CD8-positive, alpha-beta T cell (primary cell): ENCODE measurements at places on chromosomes 3 and 15.

DNA sequence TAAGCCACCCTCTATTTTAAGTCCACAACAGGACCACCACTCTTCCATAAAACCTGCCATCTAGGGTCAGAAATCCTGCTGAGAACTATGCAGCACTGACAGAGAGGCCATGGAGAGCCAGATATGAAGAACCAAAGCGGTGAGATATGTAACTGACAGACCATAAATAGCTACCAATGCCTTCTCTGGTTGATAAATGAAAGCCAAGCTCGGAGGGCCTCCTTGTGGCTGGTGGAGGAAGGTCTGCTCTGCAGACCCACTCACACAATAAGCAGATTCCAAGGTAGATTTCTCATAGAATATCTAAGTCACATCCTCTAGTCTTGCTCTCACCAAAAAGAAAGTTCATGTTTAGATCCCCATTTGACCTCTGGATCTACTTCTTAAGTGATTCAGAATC, 38.9 kb downstream of the RYK start:
- no peak for DNase-seq

GRCh38 chr3:178397202-178397601, 139.0 kb upstream of the KCNMB2 start:
- DNase-seq = no peak

DNA sequence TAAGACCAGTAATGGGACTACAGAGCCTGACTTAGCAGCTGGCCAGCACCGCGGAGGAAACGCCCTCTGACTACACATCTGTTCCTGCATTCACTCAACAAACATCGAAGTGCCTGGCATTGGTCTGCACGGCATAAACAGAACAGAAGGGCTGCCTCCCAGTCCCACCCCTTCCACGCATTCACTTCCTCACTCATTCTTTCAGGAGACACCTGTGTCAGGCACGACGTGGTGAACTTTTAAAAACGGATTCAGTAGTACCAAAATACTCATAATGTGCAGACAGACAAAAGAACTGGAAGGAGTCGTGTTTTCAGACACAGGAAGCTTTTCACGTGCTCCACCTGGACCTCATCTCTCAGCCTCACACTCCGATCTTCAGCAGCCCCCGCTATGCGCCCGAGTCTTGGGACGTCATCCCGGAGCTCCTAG, 123.3 kb downstream of the XXYLT1 start:
- no peak for DNase-seq

DNA sequence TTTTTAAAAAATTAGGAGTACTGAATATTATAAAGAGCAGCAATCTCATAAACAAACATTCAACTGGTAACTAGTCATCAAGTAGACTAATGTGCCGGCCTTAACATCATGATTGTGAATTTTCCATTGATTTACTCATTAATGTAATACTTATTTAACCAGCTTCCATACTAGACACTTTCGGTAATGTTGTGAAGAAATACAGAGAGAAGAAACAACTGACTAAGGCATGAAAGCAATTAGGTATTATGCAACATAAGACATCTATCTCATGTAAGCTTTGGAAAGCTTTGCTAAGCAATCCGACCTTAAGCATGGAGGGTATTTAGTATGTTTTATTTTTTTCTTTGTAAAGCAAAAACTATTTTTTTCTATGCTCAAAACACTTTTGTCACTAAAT, 108.0 kb downstream of the IL1RAP start:
- DNase-seq = no peak

DNA sequence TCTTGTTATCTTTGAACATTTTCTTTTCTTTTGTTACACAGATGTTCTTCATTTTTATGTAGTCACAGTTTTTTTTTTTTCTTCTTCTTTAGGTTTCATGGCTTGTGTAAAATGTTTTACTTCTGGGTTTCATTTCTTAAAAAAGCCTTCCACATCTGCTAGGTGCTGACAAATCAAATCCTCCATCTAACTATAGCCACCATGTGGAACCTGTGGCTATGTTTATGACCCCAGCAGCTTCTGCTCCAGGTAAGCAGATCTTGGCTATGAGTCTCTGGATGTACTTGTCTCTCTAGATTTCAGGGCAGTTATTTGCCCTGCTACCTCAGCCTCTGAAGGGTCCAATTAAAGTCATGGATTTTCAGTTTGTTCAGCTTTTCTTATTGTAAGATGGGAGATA, 44.5 kb downstream of the OXSM start:
- DNase-seq = no peak

DNA sequence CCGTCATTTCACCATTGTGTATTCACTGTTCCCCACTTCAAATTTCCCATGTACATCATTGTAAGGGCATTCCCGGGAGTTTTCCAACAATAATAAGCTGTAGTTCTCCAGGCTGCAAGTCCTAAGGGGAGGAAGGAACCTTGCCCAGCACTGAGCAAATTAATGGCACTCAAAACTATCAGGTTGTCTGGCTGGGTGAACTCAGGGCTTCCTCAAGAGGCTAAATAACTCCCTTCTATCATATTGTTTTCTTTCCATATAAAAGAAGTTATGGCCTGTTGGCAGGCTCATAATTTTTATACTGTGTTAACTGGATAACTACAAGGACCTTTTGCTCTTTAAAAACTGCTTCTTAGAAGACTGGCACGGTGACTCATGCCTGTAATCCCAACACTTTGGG, 71.4 kb downstream of the SEMA6D start:
- DNase-seq = no peak

DNA sequence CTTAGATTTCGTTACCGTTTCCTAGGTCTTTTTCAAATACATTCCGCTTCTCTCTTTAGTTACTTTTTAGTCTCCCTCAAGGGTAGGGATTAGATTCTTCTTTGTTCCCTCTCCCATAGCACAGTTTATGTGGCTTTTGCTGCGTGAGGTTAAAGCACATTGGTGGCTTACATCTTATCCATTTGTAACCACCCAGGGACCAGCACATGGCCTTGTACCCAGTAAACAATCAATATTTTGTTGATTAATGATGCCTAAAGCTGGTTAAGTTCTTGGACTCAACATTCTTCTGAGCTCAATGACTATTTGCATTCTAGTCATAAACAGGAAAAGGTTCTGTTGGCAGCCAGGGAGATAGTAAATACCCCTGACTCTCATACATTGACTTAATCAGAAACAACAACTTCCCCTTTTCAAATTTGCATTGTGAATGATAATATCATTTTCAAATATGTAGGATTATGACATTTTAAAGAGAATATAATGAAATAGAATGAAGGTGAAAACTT, 60.2 kb downstream of the CACNA1D start:
- DNase-seq = no peak

DNA sequence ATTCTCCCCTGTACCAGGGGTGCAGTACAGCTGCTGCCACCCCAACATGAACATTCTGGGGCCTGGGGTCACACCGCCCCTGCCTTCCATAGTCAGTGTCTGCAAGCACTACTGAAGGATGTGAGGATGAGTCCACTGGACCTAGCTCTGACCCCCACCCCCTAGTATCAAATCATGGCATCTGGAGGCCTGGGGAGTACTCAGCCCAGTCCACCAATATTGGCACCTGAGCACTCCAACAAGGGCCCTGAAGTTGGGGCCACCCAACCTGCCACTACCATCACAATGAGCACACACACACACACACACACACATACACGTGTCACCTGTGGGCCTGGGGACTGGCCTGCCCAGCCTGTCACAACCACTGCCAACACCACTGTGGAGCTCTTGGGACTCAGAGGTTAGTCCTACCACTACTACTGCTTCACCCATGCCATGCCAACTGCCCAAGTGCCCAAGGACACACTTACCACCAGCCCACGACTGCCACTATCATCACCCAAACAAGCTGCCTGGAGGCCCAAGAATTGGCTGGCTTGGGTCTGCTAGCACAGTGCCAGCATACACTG, 253.9 kb downstream of the MCTP2 start:
- no peak for DNase-seq

DNA sequence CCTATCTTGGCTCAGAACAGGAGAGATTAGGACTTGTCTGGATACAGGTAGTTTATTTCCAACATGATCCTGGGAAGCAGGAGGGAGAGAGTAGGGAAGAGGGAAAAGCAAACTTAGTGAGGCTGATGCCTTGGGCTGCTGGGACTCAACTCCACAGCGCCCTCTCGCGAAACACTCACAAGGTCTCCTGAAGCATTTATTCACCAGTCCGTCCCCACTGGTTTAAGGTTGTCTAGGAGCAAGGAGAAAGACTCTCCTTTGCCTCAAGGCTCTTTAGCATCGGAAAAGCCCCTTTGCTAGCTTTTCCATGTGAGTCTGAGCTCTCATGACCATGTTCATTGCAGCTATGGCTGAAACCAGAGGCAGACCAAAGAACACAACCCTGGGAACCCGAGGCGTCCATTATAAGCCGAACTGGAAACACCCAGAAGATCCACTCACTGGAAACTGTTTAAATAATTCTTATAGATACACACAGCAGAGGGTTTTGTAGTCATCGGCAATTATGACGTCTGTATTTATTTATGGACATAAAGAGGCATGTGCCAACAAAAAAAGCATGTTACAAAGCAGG, 244.5 kb downstream of the CD47 start:
- DNase-seq = no peak

GRCh38 chr3:51682079-51682478, 11.0 kb downstream of the TEX264 start:
- DNase-seq = peak; percentile 93

GRCh38 chr15:101397521-101398003, 91.9 kb downstream of the PCSK6 start:
- DNase-seq = no peak

DNA sequence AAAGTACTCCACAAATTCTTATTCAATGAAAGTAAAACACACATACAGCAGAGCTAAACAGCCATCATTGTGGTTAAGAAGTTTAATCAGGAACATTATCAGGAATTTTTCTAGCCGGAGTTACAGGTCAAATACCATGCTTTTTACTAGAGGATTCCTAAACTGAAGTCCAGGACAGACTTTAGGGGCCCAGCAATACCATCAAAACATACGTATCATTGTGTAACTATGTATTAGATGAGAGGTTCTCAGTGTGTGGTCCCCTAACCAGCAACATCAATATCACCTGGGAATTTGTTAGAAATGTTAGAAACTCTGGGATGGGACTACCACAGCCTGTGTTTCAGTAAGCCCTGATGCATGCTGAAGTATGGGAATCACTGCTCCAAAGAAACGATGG, 404.2 kb upstream of the IL12A start:
- no peak for DNase-seq

GRCh38 chr3:136296960-136297359, 46.8 kb downstream of the PCCB start:
- DNase-seq = no peak

DNA sequence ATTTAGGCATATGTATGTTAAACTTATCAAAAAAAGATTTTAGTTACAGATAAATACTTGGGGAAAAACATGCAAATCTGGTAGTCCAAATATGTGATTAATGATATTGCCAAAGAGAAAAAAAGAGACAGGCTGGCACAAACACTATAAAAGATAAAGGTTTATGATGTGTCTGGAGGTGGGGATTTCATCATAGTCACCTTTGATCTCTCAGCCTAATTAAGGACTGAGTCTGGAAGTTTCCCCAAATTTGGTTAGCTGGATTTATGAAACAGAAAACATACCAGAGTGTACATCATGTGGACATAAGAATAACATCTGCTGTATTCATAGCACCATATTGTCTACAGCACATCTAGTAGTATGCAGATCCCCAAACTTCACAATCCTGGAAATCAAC, 157.0 kb downstream of the FGF12 start:
- DNase-seq = no peak

GRCh38 chr15:99997112-99997651, 263.9 kb upstream of the LYSMD4 start:
- DNase-seq = no peak

- DNase-seq = no peak
Measured at GRCh38 chr3:111669926-111670630, 74.9 kb upstream of the ZBED2 start.

DNA sequence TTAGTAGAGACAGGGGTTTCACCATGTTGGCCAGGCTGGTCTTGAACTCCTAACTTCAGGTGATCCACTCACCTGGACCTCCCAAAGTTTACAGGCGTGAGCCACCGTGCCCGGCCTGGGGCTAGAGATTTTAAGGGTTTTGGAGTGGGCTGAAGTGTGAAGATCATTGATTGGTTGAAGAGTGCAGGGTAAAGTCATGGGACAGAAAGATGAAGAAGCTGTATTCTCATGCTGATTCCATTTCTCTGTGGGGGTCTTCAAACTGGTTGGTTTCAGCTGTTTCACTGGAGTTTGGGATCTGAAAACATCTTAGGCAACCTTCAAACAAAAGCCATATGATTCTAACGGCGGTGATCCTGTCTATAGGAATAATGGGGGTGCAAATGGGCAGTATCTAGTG, 52.1 kb downstream of the GATM start:
- DNase-seq = no peak

DNA sequence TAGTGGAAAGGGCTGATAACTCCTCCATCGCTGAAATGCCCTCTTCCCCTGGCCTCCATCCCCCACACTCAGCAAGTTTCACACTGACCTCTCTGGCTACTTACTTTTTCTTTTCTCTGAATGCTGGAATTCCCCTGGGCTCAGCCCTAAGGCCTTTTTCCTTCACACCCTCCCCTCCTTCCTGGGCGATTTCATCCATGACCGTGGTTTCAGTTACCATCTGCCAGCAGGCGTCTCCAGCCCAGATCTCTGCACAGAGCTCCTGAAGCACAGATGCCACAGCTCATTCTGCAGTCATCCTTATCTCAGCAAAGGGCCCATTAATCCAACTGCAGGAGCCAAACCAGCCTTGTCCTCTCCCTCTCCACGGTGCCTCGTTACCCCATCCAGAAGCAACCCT, 114.0 kb downstream of the RFTN1 start:
- no peak for DNase-seq

GRCh38 chr3:156142702-156143101, 22.3 kb downstream of the KCNAB1 start:
- no peak for DNase-seq

DNA sequence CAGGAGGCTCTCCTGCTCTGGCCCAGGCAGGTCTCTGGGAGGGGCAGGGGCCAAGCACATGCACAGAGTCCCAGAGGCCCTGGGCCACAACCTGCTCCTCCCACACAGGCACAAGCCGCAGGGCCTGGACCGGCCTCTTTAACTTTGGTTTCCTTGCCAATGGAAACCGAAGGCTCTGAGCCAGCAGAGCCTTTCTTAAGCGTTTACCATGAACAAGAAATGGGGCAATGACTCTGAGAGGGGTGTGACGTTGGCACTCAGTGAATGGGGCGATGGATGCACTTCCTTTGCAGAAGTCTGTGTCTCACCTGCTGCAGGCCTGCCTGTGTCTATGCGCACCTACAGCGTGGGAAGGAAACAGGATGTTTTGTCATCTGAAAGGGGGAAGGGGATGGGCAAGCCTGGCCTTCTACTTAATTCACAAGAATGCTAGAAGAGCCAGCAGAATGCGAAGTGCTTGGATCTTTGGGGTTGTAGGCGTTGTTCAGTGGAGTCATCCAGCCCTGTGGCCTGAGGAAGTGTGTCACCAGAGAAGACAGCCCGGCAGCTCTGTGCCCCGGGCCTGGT, 41.8 kb downstream of the IFT122 start:
- DNase-seq = peak; percentile 44

DNA sequence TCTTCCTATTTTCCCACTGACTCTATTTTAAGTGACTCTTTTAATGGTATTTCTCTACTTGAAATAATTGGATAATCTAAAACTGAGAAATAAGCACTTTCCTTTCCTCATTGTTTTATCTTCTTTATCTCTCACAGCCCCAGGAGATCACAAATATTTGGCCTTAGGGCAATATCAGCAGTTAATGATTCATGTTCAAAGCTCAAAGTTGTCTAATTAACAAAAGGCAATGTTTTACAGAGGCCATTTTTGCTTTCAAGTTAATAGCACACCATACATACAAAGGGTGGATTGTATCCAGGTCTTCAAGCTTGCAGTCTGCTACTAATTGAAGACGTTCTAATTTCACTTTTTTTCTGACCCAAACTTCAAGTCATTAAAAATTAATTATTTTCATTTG, 120.1 kb downstream of the LRRN1 start:
- DNase-seq = no peak
